ENCODE measurements at places on chromosomes 2 and 18.

DNA sequence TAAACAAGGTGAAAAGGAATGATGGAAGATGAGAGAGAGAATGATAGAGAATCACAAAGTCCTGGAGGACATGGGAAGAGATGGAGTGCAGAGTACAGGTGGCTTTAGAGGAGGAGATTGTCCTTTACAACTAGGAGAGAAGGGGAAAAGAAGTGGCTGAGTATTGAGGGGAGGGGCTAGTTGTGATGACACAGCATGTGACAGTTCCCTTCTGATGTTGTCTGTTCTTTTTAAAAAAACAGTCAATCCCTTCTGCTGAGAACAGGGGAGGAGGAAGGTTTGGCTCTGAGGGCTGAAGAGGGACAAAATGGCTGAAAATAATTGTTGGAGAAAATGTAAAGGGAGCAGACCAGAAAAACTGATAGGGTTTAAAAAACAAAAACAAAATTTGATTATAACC, 44.0 kb downstream of the STEAP3 start:
- no peaks in the 10 kb centered on the region for H3K4me1 ChIP-seq
- no peak overlapping the region for H3K4me3 ChIP-seq
- no peaks in the 10 kb centered on the region for H3K36me3 ChIP-seq
- no peak overlapping the region for H3K27ac ChIP-seq
- H3K27me3 ChIP-seq = no peaks in the 10 kb centered on the region

DNA sequence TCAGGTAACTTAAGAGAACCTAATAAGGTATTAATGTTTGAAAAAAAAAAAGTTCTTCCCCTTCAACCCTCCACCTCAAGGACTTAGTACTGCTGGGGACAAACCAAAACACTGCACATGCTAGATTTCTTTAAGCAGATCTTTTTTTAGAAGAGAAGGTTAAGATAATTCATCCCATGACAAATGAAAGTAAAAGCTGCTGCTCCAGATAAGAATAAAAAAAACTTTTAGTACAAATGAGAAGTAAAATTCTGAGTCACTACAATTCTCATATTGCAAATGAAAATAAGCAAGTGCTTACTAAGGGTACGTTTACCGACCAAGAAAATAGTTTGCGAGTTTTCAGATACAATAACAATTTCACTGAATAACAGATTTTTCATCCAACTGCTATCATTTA, 8.9 kb downstream of the STAM2 start:
- H3K27ac ChIP-seq = peak overlapping the region; percentile 53
- no peaks in the 10 kb centered on the region for H3K36me3 ChIP-seq
- H3K4me1 ChIP-seq = no peaks in the 10 kb centered on the region

- no peaks in the 10 kb centered on the region for H3K36me3 ChIP-seq
- H3K4me1 ChIP-seq = no peaks in the 10 kb centered on the region
- H3K27me3 ChIP-seq = no peaks in the 10 kb centered on the region
- no peak for DNase-seq
- no peak overlapping the region for H3K27ac ChIP-seq
Measured at GRCh38 chr2:116733699-116734098, 1080.8 kb upstream of the DDX18 start.

DNA sequence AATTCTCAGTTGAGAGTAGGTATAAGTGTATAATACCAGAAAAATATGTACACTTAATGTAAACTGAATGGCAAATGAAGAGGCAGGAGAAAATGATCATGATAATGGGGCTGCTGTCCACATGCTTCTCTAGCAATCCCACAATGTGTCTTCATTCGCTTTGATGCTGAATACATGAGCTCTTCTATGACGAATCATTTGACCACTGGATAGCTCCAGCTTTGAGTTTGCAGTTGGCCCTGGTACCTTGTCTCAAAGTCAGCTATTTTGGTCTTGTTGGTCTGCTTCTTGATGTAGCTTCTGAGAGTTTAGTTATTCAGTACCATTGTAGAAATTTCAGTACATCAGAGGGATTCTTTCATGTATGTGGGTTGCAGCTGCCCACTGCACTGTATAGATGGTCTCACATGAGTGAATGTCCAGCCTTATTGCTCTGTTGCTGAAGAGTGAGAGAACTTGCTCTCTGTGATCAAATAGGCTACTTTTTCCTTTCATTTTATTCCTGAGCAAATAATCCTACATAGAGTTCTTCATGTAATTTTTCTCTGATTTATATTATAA, 105.1 kb downstream of the TTC27 start:
- no peak for DNase-seq
- H3K27me3 ChIP-seq = no peaks in the 10 kb centered on the region
- H3K27ac ChIP-seq = no peak overlapping the region
- H3K4me1 ChIP-seq = no peaks in the 10 kb centered on the region
- peaks cover 15% of the 10 kb centered on the region for H3K36me3 ChIP-seq

GRCh38 chr18:53935803-53936202, 288.7 kb downstream of the MBD2 start:
- H3K27me3 ChIP-seq = no peaks in the 10 kb centered on the region
- no peak overlapping the region for H3K27ac ChIP-seq
- no peak for DNase-seq
- no peaks in the 10 kb centered on the region for H3K4me1 ChIP-seq

DNA sequence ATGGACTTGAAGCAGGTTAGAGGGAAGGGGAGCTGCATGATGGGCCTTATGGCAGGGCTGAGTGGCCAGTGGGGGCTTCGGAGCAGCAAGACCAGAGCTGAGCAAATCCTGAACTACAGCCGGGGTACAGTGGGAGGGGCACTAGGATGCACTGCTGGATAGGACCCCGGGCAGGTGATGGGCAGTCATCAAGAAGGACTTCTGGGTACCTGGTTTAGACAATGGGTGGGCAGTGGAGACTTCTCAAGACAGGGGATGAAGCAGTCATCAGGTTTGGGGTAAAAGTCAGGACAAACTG, 507.4 kb upstream of the MYT1L start:
- no peaks in the 10 kb centered on the region for H3K4me1 ChIP-seq
- H3K36me3 ChIP-seq = no peaks in the 10 kb centered on the region
- no peak overlapping the region for H3K4me3 ChIP-seq
- H3K27me3 ChIP-seq = no peaks in the 10 kb centered on the region
- H3K27ac ChIP-seq = no peak overlapping the region

DNA sequence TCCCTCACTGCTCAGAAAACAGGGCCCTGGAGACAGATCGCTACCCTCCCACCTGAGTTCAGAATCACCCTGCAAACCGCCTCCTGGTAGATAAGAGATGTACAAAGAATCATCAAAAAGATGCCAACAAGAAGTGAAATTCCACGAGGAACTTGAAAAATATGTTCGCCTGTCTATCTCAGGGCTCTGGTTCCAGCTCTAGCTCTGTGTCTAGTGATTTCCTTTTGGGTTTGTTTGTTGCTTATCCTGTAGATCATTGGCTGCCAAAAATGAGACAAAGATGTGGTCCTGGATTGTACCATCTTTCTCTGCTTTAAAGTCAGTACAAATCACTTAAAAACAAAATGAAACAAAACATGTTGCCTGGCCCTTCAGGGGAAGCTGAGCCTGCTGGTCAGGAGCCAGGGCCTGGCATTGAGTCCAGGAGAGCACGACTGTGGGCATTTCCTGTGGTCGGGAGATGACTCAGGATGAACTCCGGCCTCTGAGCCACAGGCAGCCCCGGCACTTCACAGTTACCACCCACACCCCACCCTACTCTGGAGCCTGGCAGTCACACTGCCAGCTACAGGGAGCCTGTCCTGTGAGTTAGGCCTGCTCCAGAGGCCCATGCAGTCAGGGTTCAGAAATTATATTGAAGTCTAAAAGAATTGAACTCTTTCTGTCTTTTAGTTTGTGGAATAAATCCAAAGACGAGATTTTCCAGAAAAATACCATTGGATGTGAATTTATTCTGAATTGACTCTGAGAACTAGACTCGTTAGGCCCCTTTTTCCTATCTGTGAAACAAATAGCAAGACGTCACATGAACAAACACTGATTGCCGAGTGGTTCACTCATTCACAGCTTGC, 8.0 kb upstream of the ITGB6 start:
- H3K4me3 ChIP-seq = no peak overlapping the region
- no peaks in the 10 kb centered on the region for H3K4me1 ChIP-seq
- no peaks in the 10 kb centered on the region for H3K27me3 ChIP-seq
- H3K27ac ChIP-seq = peak overlapping the region; percentile 0
- DNase-seq = peak; percentile 75

DNA sequence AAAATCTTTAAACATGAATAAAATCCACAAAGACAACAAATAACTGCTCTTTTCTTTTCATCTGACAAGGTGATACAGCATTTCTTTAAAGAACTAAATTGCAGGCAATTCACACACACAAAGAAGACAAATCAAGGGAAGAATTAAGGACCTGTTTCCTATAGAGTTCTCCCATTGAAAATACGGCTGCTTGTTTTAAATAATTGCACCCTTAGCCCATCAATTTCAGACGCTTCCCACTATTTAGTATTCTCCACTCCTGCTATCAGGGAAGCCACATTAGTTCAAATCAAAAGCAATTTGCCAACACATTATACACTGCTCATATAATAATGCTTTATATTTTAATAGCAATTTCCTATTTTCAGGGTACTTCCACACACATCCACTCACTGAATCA, 11.3 kb downstream of the CMPK2 start:
- peaks cover 87% of the 10 kb centered on the region for H3K36me3 ChIP-seq
- H3K27ac ChIP-seq = no peak overlapping the region
- no peaks in the 10 kb centered on the region for H3K27me3 ChIP-seq
- H3K4me3 ChIP-seq = no peak overlapping the region
- no peaks in the 10 kb centered on the region for H3K4me1 ChIP-seq

DNA sequence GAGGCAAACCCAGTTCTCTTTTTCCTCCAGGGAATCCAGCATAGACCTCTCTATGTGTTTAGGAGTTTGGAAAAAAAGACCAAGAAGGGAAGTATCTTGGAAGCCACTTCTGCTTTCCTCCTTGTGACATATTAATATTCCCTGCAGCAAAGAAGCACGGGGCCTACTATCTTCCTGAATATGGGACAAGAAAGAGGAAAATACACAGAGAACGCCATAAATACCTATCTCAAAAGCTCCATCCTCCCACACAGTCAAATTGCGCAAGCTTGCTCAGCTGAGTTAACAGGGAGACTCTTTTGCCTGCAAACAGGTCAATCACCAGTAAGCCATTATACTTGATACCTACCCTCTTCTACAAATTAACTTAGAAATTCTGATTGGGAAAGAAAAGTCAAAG, 16.7 kb upstream of the RAPH1 start:
- no peak for DNase-seq
- no peak overlapping the region for H3K4me3 ChIP-seq
- no peaks in the 10 kb centered on the region for H3K36me3 ChIP-seq
- no peak overlapping the region for H3K27ac ChIP-seq
- no peaks in the 10 kb centered on the region for H3K4me1 ChIP-seq
- no peaks in the 10 kb centered on the region for H3K27me3 ChIP-seq

- H3K27ac ChIP-seq = no peak overlapping the region
- no peaks in the 10 kb centered on the region for H3K27me3 ChIP-seq
- DNase-seq = no peak
Measured at GRCh38 chr18:9513971-9514512, 38.7 kb downstream of the RALBP1 start.

DNA sequence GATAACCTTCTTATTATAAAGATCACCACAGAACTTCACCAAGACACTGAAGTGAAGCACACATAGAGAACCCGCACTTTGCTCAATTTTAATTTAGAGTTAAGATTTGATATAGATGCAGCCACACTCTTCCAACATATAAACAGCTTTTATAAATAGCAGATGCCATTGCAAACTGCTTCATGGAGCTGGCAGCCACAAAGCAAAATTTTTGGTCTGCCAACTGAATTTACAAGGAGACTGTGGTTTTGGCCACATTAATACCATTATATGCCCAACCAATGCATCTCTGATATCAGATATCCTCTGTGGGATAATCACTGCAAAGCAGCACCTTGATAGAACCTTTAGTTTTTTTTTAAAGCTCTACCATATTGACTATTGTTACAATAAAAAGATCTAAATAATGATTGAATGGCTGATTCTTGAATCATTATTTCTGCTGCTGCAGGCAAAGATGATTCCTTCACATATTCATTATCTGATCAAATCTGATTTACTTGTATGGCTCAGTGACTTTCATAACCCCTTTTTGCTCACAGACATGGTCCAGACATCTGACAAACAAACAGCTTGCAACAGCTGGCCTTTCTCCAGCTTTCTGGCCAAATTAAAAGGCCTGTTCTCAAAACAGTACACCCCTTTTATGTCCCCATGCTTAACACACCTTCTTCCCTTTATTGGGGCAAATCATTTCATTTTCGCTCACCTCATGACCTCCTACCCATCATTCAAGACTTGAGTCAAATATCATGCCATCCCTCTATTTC, 88.4 kb downstream of the METTL4 start:
- H3K27ac ChIP-seq = no peak overlapping the region
- H3K4me3 ChIP-seq = no peak overlapping the region
- DNase-seq = no peak
- no peaks in the 10 kb centered on the region for H3K36me3 ChIP-seq
- H3K27me3 ChIP-seq = no peaks in the 10 kb centered on the region

GRCh38 chr2:62787386-62787785, 81.9 kb downstream of the EHBP1 start:
- H3K4me3 ChIP-seq = no peak overlapping the region
- no peaks in the 10 kb centered on the region for H3K36me3 ChIP-seq
- H3K27me3 ChIP-seq = no peaks in the 10 kb centered on the region
- DNase-seq = no peak
- H3K27ac ChIP-seq = no peak overlapping the region

DNA sequence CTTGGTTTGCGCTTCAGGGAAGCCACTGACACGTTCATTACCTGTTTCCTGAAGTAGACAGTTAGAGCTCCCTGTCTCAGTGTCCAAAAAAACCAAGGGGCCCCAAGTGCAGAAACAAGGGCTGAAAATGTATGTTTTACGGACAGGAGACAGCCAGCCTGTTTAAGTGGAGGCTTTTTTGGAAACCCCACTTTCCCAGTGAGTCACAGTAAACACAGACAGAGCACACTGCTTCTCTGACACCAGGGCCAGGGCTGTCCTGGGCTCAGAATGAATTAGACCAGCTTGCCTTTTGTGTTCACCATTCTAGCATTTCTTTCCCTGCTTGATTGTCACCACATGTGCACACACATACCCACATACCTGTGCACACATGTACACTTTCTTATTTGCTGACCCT, 128.6 kb downstream of the SH3RF3 start:
- H3K4me1 ChIP-seq = peaks cover 7% of the 10 kb centered on the region
- no peaks in the 10 kb centered on the region for H3K36me3 ChIP-seq
- no peak overlapping the region for H3K4me3 ChIP-seq
- no peak for DNase-seq
- no peak overlapping the region for H3K27ac ChIP-seq

- no peak overlapping the region for H3K27ac ChIP-seq
- no peak for DNase-seq
- no peaks in the 10 kb centered on the region for H3K36me3 ChIP-seq
- H3K4me1 ChIP-seq = no peaks in the 10 kb centered on the region
- H3K4me3 ChIP-seq = no peak overlapping the region
- H3K27me3 ChIP-seq = no peaks in the 10 kb centered on the region
Measured at GRCh38 chr2:226411205-226411604, 388.4 kb downstream of the IRS1 start.

DNA sequence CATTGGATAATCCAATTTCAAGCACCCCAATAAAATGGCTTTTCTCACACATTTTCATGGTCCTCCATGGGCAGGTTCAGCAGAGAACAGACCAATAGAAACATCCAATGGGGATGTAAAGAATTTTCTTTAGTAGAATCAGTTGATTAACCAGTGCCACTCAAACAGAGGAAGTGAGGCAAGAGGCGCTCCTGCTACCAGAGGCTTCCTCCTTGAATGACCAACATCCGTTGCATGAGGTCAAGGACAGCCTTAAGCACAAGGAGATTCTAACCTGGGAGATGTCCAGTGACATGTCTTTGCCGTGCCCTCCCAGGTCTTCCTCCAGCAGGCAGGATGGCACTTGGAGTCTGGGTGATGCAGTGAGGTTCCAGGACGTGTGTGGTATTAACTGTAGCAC, 146.6 kb downstream of the PIEZO2 start:
- no peak overlapping the region for H3K27ac ChIP-seq
- no peaks in the 10 kb centered on the region for H3K4me1 ChIP-seq
- H3K36me3 ChIP-seq = no peaks in the 10 kb centered on the region
- no peak overlapping the region for H3K4me3 ChIP-seq
- no peak for DNase-seq
- no peaks in the 10 kb centered on the region for H3K27me3 ChIP-seq

Measured in heart left ventricle (tissue), 16 donors.